ENCODE measurements at places on chromosomes 2 and 18.

GRCh38 chr2:83595121-83595690, 863.9 kb downstream of the SUCLG1 start:
- no peak for DNase-seq

GRCh38 chr2:236237468-236238190, 26.6 kb downstream of the ASB18 start:
- DNase-seq: no peak

GRCh38 chr18:58351776-58352175, 277.1 kb downstream of the ALPK2 start:
- DNase-seq: no peak

GRCh38 chr2:60002183-60002867, 551.1 kb downstream of the BCL11A start:
- no peak for DNase-seq

DNA sequence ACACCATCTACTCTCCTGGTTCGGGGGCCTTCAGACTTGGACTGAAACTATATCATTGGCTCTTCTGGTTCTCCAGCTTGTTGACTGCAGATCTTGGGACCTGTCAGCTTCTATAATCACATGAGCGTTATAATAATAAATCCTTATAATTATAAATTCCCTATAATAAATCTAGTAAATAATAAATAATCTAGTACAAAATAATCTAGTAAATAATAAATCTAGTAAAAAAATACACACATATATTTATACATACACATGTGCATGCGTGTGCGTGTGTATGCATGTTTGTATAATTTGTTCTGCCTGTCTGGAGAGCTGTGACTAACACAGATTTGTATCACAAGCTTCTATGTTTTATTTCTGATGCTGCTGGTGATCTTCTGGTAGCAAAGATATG, 40.8 kb downstream of the KATNAL2 start:
- no peak for DNase-seq

DNA sequence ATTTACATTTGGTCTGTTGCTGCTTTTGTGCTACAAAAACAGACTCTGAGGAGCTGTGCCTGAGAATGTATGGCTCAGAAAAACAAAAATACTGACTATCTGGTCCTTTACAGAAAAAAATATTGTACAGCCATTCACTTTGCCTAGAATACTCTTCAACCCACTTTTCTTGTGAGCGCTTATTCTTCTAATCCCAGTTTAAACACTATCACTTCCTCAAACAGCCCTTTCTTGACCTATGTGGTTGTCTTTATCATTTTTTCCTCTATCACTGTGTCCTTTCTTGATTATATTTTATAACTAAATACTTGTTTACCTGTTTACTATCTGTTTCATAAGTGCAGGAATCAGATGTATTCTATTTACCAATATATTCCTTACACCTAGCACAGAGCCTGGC, 33.5 kb downstream of the CUL3 start:
- DNase-seq: no peak

- DNase-seq: no peak
Measured at GRCh38 chr2:68905116-68905515, 33.9 kb upstream of the BMP10 start.

DNA sequence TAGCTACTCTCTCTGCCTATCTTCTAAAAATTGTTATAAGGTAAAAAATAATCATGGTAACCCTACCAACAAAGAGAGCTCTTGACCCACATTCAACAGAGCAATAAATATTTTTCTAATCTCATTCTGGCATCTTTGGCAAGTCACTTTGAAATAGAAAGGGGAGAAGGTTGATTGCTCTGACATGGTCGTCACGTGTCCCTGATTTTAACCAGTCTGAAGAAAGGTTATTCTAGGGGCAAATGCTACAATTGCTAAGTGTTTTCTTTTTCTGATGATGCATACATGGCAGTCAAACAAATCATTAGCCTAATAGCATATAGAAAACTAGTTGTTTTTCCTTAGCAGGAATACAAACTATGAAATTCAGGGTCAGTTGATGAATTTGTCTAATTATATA, 153.3 kb upstream of the MAP3K20 start:
- no peak for DNase-seq

- DNase-seq: no peak
Measured at GRCh38 chr18:13289481-13290205, 71.1 kb downstream of the LDLRAD4 start.

GRCh38 chr18:68482815-68483214, 232.1 kb downstream of the TMX3 start:
- no peak for DNase-seq

GRCh38 chr2:47810850-47811249, 27.9 kb downstream of the MSH6 start:
- no peak for DNase-seq

- DNase-seq: no peak
Measured at GRCh38 chr2:134399096-134399495, 145.2 kb downstream of the MGAT5 start.

DNA sequence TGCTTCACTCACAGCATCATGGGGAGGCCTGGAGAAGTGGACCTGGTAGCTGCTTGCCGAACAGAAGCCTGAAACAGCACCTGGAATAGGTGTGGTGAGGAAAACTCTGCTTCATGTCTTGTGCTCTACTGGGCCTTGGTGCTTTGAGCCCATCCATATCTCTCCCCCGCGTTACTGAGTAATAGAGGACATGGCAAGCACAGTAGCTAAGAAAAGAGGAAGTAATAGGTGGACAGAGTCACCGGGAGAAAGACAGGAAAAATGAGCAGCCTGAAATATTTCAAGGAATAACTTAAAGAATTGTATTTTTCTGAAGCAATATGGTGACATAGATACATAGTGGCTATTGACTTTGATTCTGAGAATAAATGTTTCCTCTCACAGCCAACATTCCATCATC, 14.0 kb upstream of the HNMT start:
- no peak for DNase-seq

DNA sequence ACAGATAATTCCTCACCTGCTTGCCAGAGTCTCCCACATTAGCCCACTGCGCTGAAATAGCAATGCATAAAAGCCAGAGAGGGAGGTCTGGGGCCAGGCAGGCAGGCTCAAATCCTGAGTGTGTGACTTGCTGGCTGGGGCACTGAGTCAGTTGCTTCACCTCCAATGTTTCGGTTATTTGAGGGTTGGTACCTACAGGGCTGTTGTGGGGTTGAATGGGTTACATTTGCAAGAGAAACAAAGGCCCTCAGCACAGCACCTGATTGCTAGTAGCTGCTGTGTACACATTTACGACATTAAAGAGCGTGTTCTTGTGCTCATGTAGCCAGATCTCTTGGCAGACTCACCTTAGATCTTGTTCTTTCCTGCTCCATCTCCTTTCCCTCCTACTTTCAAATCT, 34.1 kb upstream of the FAM110C start:
- DNase-seq: no peak

GRCh38 chr2:152432206-152432653, 97.3 kb downstream of the FMNL2 start:
- peak; percentile 95 for DNase-seq

DNA sequence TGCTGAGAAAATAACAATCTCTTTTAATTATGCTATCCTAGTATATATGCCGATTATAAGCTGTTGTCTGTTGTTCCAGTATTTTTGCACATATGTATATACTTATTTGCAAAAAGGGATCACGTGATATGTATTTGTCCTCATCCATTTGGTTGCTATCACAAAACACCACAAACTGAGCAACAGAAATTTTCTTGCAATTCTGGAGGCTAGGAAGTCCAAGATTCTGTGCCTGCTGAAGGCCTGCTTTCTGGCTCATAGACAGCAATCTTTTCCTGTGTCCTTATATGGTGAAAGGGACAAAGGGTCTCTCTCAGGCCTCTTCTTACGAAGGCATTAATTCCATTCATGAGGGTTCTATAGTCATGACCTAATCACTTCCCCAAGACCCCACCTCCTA, 186.5 kb downstream of the LPIN1 start:
- DNase-seq: no peak

- DNase-seq: no peak
Measured at GRCh38 chr18:27411911-27412310, 226.8 kb upstream of the CHST9 start.

DNA sequence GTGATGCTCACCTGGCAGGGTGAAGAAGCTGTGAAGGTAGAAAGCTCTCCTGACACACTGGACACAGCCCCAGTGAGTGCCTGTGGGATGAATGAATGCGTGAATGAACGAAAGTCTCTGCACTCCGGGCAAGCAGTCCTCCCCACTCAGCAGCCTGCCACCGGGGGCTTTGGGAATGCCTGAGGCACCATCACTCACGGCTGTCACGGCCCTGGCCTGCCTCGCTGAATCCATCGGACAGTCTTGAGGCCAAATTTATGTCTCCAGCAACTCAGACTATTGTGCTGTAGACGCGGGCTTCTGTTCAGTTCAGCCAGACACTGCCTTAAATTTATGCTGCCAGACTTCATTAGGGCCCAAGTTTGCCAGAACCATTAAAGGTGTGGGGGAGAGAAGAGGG, 62.9 kb upstream of the TEX51 start:
- DNase-seq: no peak

GRCh38 chr2:152037743-152038435, 61.0 kb downstream of the CACNB4 start:
- DNase-seq: no peak

- DNase-seq: no peak
Measured at GRCh38 chr18:51617572-51618260, 420.2 kb upstream of the MEX3C start.

GRCh38 chr2:115165529-115166109, 723.2 kb downstream of the DPP10 start:
- peak; percentile 12 for DNase-seq

DNA sequence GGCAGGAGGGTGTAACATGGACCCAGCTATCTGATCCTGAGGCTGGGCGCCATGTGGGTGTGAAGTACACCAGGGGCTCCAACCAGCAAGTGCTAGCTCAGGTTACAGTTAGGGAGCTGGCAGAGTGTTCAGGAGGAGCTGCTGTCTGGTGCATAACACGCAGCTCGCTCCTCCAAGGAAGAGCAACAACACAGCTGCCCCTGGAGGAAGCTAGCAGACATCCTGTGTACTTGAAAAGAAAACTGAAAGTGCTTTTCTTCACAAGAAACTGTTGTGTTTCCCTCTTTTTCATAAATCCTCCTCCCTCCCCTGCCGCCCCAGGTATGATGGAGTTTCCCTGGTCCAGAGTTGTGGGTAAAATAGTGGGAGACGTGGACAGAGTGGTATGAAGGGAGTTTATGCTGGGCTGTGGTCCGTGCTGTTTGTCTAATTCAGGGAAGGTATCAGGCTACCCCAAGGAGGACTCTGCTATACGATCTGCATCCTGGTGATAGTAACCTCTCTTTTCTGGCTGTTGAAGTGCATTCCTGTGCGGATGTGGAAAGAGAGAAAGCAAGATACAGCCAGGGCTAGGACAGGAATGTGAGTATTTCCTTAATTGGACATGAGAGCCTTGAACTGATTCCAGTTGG, 6.1 kb upstream of the LBH start:
- DNase-seq: peak; percentile 59

DNA sequence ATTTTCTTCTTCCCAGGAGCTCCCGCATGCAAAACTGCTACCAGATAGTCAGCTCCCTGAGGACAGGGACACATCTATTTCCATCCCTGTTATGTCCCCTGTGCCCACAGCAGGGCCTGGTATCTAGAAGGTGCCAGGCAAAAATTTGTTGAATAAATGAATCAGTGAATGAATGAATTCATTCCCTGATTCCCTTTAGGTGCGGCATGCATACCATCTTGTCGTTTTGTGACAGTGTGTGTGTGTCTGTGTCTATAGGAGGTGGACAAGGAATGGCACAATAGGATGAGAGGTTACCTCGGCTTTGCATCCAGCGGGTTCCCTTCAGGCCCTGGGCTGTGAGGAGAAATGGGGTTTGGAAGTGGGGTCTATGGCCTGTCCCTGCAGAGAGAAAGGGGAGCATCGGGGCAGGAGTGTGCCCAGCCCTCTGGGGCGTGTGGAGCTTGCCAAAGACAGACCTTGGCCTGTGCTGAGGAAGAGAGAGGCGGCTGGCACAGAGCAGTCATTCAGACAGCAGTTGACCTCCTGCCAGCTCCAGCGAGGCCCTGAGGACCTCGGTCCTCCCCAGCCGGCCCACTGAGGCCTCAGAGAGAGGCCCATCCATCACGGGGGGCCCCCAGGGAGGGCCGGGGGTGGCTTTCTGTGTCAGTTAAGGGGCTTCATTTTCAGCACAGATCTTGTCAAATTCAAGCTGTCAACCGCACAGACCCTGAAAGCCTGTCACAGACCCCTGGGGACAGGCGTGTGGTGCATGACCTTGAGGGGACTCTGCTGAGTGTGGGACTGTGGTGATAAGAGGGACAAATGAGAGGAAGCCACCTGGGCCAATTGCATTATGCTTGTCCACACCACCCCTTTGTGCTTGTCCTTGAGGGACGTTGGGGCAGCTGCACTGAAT, 125.9 kb upstream of the CXCR4 start:
- no peak for DNase-seq

DNA sequence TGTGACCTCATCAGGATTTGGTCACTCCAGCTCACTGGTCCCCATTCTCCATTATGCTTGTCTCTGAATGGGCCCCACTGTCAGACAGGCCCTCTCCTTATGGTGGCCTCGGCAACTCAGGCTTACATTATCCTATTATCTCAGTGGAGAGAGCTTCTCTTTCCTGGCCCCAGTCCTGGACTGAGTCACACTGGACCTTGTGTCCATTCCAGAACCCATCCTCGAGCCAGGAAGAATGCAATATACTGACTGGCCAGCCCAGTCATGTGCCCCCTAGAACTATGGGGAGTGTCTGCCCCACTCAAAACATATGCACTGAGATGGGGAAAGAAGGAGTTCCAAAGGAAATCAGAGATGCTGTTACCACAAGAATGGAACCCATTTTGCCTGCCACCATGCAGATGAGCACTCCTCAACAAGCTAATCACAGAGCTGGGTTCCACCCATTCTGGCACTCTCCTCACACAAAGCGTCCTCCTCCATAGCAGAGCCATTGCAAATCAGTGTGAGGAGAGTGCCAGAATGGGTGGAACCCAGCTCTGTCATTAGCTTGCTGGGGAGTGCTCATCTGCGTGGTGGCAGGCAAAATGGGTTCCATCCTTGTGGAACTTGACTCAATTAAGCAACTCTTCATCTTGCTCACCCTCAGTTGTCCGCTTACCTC, 71.9 kb downstream of the CHRNA1 start:
- DNase-seq: no peak

- DNase-seq: no peak
Measured at GRCh38 chr18:57901825-57902589, 98.9 kb upstream of the ATP8B1 start.

GRCh38 chr2:75798569-75798968, 87.9 kb upstream of the GCFC2 start:
- no peak for DNase-seq

DNA sequence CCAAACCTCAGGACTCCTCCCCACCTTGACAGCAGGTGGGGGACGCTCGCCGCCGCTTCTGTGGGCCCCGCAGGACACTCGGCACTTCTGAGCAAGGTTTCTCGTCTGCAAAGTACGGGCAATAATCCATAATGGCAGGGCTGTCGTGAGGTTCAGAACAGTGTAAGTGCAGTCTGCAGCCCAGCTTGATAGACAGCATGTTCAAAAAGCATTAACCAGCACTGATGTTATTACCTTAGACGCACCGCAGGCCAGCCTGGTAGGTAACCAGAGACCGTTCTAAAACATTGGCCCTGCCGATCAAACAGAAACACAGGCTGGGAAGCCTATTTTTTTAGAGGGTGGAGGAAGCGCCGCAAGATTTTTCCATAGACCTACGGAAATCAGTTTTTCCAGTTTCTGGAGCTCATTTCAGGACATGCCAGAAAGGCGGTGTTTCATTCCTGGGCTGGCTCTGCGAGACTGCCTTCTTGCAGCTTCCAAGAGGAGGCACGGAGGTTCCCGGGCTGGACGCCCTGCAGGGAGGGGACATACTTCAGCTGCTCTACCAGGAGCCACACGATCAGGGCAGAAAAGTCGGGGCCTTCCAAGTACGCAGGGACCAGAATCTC, 148.7 kb downstream of the TPO start:
- no peak for DNase-seq

- DNase-seq: no peak
Measured at GRCh38 chr18:57480733-57481132, 45.6 kb downstream of the ONECUT2 start.
